ENCODE measurements at places on chromosomes 1 and 21.

- DNase-seq = no peak
Observed at GRCh38 chr1:7645751-7646048, 125.4 kb upstream of the VAMP3 start.

- no peak for DNase-seq
Observed at GRCh38 chr1:17611991-17612390, 72.5 kb downstream of the ARHGEF10L start.

DNA sequence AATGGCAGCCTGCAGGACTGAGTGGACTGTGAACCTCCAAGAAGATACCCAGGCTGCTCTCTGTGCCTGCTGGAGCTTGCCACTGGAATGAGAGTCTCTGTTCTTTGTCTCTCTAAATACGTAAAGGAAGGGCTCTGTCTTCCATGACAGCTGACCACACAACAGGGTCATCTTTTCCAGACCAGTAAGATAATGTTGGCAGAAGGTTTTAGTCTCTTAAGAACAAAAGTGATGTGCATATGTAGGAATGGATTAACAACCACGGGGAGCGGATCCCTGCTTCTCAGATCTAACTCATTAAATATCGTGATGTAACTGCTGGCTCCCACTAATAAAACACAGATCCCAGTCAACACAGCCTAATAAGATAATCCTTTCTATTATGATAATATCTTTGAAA is 67.5 kb downstream of the MAP10 start:
- DNase-seq = no peak

GRCh38 chr21:21385404-21385803 is 387.2 kb downstream of the NCAM2 start:
- DNase-seq = no peak

Data from stimulated activated CD8-positive, alpha-beta memory T cell treated with anti-CD3 and anti-CD28 coated beads, Interleukin-2, amount 100 ng/mL, for 1 hour (primary cell).